Inflammatory macrophage (primary cell): ENCODE measurements at places on chromosomes 6 and 20.

- DNase-seq: no peak
Observed at GRCh38 chr6:41163419-41163717, 452 bp upstream of the TREM2 start.

- DNase-seq: no peak
Observed at GRCh38 chr6:31179042-31179386, 8.5 kb upstream of the POU5F1 start.

DNA sequence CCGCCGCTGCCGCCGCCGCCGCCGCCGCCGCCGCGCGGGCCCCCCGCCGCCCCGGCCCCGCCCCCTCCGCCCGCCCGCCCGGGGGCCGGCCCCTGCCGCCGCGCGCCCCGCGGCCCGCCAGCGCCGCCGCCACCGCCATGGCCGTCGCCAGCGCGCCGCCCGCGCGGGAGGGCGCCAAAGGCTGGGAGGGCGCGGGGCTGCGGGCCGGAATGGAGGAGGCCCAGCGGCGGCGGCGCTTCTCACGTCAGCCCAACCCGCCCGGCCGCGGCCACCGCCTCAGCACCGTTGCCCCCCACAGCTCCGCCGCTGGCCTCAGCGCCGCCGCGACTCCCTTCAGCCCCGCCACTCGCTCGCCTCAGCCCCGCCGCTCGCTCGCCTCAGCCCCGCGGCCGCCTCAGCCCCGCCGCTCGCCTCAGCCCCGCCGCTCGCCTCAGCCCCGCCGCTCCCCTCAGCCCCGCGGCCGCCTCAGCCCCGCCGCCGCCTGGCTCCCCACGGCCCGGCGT is 258 bp downstream of the PHF10 start:
- DNase-seq: no peak

DNA sequence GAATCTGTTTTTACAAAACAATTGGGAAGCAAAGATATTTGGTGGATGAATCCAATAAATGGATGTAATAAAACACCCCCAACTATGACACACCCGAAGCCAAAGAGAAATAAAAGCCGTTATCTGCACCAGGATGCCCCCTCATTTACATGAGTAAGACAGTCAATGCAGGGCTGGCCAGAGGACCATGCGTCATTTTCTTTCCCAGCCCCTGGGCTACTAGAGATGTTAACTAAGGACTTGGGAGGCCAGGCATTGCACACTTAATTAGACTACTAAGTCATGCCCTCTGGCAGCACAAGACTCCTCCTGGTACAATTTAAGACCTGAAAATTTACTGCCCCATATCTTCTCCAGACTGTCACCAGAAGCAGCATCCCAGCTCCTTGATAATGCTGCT is 3.2 kb downstream of the LEMD2 start:
- no peak for DNase-seq

- DNase-seq: no peak
Observed at GRCh38 chr6:166751051-166751595, 124.1 kb upstream of the RPS6KA2 start.

DNA sequence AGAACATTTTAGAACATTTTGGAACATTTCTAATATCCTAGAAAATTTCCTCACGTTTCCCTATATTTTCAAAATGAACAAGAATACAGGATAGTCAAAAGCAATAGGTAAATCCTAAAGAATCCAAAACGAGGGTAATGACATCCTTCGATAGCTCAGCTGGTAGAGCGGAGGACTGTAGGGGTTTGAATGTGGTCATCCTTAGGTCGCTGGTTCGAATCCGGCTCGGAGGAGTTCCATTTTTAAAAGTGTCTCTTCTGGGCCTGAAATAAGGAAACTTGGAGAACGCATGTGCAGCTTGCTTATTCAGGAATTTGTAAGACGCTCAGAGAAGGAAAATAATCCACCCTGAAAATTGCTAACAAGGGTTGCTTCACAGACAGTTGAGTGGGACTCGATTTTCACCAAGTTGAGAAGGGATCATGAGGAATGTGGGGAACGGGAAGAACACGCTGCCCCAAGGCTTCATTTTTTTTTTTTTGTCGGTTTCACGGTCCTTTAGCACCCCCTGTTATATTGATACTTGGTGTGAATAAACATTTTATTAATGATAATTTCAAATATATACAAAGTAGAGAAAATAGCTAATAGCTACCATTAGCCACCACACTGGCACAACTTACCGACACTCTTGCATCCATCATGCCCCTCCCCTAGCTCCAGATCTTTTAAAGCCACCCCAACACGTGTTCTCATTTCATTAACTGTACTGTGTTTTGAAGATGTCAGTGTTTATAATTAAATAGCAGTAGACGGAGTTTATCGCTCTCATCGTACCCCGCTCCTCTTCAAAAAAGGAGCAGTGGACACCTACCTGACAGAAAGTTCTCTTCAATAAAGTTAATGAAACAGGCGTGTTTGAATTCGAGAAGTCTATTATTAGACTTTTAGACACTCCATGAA is 1.8 kb upstream of the ABT1 start:
- peak; percentile 36 for DNase-seq

GRCh38 chr6:36526066-36526465 is 21.2 kb downstream of the STK38 start:
- peak; percentile 13 for DNase-seq

DNA sequence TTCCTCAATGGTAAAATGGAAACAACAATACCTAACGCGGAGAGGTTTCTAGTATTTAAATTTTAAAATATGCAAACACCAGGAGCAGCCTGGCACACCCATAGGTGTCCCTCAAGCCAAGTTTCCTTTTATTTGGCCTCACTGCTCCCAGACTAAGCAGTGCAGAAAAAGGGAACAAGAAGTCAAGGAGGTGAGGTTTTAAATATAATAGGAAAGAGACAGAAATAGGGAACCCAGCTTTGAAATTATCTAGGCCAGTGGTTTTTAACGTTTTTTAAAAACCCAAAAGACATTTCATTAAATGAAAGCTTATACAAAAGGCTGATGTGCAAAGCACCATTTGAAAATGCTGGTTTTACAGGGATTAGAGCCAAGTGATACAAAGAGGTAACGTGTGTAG is 109.6 kb downstream of the SLC22A3 start:
- DNase-seq: peak; percentile 2

- peak; percentile 84 for DNase-seq
Observed at GRCh38 chr20:47181056-47181862, 175.2 kb downstream of the ZMYND8 start.

GRCh38 chr20:20435453-20435852 is 67.5 kb downstream of the INSM1 start:
- DNase-seq: no peak

- no peak for DNase-seq
Observed at GRCh38 chr20:57265336-57265996, 975 bp downstream of the BMP7 start.

DNA sequence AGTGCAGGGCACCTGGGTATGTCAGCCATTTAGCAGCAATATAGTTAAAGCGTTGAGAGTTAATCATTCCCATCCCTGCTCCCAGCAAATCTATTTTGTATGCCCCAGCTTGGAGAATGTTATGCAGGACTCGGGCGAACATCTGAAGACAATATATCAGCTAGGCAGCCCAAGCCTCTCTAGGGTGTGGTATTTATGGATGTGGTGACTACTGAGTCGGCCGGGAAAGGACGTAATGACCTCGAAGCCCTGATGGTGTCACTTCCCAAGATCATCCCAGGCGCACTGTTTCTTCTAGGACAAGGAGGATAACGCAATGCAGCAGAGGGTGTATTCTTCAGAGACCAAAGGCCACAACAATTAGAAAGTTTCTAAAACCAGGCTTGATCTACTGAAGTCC is 63.6 kb upstream of the FAM184A start:
- no peak for DNase-seq

DNA sequence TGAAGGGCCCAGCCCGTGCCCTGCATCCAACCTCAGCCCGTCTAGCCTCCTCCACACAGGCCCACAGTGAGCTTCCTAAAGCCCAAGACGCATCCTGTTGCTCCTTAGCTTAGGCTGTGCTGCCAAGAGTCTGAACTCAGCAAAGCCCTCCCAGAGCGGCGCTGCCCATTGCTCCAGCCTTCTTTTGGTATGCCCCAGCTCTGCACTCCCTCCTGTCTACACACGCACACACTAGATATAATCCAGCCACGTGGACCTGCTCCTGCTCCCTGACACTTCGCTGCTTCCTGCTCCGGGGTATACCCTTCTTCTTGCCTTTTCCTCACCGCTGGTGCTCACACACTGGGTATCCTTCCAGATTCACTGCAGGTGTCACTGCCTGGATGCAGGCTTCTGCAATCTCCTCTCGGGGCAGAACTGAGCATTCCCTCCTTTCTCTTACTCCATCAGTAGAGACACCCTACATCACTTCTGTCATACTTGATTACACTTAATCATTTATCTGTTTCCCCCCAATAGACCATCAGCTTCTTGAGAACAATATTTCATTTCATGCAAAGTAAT is 23.8 kb downstream of the GABRR2 start:
- DNase-seq: no peak
